Muscle of leg (tissue), 16 donors: ENCODE measurements at places on chromosomes 7 and 10. TPM values are rescaled to one million over a fixed set of nuclear protein-coding genes. Genes with fewer than 3 reads are reported as not detected.

The IFIT1B gene
- 1.1 TPM for total RNA-seq

The NUTM2D gene
- 5.7 TPM for total RNA-seq

The KLF14 gene
- total RNA-seq, result 0.98 TPM

The SUN3 gene
- not detected for total RNA-seq

The TRIM50 gene
- 0.44 TPM for total RNA-seq

The VPS50 gene
- total RNA-seq, result 25.5 TPM

The TMEM270 gene
- total RNA-seq, result not detected

The AGR2 gene
- total RNA-seq, result 7.2 TPM

The PAPOLB gene
- total RNA-seq, result 0.22 TPM

The VPS26A gene
- total RNA-seq, result 20.3 TPM

DNA sequence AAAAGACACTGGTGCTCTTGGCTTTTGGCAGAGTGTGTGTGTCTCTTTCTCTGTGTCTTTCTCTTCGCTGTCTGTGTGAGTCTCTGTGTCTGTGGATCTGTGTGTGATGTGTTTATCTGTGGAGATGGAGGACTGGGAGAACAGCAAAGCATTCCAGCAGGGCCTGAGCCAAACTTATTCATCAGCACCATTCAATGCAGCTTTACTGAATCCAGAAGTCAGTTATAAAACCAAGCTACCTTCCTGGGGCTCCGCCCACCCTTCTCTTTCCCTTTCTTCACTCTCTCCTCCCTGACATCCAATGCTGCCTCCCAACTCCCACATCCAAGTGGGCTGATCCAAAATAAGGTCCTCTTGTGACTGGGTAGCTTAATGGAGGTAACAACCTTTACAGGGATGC is 3.9 kb downstream of the SGMS1 start:
- no peak for DNase-seq

- peak; percentile 48 for DNase-seq
Observed at GRCh38 chr10:97650726-97651125, 10.3 kb downstream of the PI4K2A start.

DNA sequence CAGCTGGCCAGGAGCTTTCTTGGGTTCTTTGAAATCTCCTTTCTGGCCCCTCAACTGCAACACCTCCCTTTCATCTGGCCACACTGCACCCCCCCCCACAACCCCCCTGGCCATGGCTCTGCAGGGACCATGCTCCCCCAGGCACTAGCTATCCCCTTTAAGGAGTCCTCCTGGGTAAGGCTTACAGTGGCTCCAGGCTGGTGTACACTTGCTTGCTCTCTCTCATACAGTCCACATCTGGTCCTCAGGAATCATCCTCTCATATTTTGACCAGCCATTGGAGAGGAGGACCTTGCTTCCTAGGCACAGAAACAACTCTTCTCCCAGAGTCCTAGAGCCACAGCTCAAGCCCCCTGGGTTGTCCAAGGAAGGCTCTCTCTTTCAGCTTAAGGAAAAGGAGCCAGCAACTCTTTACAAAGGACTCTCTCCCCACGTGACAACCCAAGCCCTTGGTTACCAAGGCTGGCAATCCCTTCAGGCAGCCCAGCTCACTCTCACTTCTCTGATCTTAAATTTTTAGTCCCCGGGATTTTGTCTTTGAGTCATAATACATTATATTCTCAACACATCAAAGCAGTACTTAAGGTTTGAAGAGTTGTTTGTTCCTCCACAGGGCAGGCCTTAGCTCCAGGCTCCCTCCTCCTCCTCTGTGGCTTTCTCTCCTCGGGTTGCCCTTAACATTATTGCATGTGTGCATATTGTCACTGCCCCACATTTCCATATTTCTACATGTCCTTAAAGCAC is 9.9 kb downstream of the GARIN1A start:
- no peak for DNase-seq

DNA sequence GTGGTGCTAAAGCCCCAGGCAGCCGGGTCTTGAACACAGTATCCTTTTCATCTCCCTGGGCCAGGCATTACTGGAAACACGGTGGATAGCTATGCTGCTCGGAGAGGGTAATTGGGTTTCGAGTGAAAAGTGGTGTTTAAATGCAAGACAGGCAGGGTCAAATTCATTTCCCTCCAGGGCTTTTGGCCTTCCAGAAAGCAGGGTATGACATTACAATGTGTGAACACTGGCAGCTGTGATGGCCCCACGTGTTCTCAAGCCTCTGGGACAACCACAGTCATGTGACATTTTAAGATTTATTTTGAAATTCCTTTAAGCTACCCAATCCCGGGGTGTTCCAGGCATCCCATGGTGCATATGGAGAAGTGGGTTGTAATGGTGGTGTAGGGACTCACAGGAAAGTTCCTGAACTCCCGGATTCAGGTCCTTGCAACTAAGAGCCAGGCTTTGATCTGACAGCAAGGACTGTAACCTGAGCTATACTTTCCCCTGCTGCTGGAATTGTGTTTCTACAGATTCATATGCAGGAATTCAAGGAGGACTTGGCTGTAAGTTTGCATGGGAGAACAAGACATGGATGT is 46.8 kb downstream of the INSYN2A start:
- DNase-seq, result no peak

DNA sequence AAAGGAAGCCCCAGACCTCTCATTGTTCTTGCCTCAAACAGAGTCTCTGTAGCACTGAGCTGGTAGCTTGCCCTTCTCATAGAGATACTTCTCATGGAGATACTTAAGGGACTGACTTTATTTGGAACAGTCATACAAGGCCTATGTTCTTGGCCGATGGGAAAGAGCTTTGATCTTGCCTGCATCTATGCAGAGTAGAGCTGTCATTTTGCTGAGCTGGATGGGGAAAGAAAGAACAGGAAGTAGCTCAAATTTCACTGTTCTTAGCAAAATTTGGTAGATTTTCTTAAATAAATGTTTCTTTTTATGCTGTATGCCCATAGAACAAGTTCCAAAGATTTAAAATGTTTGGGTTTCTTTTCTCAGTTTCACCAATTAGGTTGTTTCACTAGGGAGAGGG is 119.3 kb upstream of the SEC61G start:
- no peak for DNase-seq

DNA sequence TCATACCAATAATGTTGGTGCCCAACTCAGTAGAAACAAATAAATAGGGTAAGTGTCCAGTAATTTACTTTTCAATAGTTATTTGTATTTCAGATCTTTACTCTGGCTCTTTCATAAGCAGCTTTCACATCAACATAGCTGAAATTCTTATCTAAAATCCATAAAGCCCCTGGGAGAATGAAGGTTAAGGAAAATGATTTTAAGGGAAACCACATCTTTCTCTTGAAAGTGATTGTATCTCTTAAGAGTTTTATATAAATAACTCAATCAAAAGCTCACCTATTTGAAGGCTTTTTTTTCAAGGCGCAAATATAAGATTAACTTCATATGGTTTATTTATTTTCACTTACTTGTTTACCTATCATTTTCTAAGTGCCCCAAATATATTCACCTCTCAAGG is 324.4 kb downstream of the HGF start:
- no peak for DNase-seq

DNA sequence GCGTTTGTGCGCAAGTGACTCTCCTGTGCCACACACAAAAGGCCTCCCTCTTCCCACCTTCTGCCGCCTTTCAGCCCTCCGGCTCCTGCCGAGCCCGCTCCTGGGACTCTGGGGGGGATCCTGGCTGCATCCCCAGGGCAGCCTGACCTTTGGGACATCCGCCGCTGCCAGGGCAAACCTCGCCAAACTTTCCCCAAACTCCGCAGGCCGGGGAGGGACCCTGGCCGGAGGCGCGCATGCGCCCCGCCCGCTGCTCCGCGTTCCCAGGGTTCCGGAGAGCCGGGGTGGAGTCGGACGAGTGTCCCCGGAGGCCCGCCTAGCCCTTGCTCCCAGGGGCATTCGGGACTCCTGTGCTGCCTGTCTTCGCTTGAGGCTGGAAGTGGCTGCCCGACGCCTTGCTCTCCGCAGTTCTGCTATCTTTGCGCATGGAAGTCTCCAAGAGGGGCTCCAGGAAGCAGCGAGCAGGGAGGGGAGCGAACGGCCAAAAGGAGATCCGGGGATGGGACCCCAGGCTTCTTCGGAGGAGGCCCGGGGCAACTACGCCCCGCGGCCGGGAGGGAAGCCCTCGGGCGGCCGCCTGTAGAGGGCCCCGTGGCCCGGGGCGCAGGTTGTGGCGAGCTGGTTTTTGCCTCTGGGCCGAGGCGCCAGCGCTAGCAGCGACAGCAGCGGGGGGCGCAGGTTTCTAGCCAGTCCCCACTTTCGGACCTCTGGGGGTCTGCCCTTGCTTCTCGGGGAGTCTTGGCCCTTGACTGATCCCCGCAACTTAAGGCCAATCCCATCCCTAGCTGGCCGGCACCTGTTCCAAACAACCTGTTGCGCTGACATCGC is 7.0 kb downstream of the PTF1A start:
- DNase-seq, result no peak

DNA sequence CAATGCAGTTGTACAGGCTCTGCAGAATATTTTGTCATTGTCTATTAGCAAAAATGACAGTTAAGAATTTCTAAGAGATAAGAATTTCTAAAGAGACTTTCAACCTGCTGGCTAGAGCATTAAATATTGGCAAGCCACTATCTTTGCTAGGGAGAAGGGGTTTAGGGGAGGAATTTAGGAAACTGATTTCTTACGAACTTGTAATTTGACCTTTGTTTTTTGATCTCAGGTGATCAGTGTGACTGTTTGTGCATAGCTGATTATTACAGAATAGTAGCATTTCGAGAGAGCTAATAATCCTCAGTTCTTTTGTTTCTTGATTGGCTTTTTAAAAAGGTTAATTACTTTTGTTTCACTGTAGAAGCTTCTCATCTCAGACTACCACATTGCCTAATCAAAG is 68.1 kb downstream of the ST7 start:
- DNase-seq, result no peak

DNA sequence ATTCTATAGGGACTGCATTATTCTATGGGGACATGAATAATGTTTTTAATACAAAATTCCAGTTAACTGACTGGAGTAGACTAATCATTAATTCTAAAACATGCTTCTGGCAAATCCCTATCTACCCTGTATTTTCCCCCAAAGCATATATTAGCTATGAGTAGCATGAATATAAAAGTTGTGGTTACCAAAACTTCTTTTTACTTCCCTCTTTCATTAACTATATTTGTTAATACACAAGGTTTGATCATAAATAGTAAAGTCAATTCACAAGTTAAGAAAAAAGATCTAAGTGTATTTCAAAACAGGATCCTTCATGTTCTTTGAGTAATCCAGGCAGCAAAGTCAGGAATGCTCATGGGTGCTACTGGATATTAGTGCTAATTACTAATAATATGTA is 2.9 kb upstream of the RALA start:
- DNase-seq, result no peak

DNA sequence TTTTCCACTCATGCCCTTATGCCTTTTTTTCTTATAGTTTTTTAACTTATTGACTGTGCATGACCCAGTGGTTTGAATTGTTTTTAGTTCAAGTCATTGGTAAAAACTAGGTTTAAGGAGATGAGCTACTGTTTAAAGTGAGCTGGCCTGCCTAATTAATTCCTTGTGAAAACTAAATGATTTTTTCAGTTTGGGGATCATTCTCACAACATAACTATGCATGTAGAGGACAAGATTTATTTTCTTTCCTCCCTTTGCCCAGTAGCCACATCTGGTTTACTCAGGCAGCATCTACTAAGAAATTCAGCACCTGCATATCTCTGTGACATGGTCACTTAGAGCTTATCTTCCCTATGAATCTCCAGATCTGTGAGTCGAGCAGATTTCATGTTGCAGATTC is 1.7 kb downstream of the ADO start:
- DNase-seq, result no peak

DNA sequence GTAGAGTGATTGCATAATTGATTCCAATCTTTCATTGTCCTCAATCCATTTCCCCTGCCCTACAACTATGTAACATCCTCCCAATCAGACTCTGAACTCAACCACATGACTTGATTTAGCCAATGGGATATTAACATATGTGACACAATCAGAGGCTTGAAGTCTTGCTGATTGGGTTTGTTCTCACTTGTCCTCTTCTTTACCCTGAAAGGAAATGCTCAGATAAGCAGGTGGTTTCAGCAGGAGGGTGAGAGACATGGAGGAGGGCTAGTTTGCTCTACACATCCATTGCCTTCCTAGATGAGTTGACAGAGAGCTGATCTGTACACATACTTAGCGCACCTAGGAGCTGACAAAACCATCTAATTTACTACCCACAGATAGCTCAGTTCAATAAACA is 669.4 kb downstream of the NRG3 start:
- DNase-seq, result no peak

DNA sequence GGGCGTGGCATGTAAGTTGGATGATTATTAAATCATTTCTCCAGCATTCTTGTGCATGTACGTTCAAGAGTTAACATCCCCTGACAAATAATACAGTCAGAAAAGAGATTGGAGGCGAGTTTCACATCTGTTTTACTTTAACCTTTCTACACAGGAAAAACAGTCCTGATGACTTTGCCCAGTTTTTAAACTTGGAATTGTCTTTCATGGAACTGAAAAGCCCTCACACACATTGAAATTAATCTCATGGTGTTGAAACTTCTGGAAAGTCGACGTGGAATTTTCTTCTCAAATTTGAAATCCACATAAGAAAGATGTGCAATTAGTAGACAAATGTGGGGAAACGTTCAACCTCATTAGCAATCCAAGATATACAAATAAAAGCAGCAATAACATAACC is 31.2 kb upstream of the ZNF438 start:
- DNase-seq, result peak; percentile 96

DNA sequence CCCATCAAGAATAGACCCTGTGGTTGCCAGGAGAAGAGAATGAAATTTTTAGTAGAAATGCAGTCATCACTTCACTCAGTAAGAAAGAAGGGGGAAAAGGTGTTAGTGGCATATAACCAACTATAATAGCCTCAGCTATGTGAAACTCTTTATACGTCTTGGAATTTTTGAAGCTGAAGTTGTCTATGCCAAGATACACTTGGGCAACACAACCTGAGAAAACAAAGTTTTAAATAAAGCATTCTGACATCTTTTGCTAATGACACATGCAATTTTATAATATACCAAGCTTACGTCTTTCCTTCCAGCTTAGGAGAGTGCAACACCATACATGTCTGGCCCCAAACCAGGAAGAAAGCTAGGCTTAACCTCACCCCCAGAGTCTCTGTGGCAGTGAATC is 40.8 kb upstream of the ZNF438 start:
- peak; percentile 53 for DNase-seq

DNA sequence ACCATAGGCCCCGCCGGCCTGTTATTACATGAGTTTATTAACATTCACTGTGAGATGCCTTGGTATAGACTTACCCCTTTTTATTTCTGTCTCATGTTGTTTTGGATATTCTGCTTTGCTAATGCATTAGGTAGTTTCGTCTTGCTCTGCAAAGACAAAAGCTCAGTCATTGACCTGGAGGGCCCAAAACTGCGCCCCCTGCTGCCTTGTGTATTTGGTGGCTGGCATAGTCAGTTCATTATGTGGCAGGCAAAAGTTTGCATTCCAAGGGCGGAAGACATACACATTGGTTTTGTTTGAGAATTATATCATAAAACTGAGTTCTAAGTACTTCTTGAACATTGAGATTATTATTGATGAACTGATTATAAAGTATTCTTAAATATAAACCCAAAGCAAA is 372.5 kb downstream of the SDK1 start:
- peak; percentile 5 for DNase-seq
